ENCODE measurements at places on chromosomes 2 and 18.

- no peak for DNase-seq
Measured at GRCh38 chr2:211829725-211830124, 708.9 kb downstream of the ERBB4 start.

GRCh38 chr18:3293196-3293951, 31.4 kb downstream of the MYL12B start:
- DNase-seq = no peak

GRCh38 chr2:43318791-43319190, 92.4 kb upstream of the ZFP36L2 start:
- DNase-seq = no peak

- DNase-seq = no peak
Measured at GRCh38 chr2:233546774-233547173, 19.8 kb downstream of the USP40 start.

GRCh38 chr2:1299043-1299442, 114.2 kb upstream of the TPO start:
- no peak for DNase-seq

GRCh38 chr18:33716061-33716683, 138.2 kb downstream of the ASXL3 start:
- DNase-seq = no peak

DNA sequence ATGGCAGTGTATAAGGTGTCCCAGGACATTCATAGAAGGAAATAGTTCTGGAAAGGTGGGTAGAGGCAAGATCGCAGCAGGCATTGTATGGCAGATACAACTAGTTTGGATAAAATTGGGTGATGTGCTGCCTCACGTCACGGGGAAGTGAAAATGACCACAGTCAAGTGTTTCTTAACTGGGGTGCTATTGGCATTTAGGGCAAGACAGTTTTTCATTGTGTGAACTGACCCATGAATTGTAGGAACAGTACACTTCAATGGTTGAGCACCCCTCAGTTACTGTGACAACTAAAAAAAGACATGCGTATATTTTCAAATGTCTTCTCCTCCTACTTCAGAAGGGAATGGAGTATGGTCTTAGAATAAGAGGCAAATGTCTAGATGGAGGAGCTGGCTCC, 22.3 kb upstream of the CYRIA start:
- no peak for DNase-seq

DNA sequence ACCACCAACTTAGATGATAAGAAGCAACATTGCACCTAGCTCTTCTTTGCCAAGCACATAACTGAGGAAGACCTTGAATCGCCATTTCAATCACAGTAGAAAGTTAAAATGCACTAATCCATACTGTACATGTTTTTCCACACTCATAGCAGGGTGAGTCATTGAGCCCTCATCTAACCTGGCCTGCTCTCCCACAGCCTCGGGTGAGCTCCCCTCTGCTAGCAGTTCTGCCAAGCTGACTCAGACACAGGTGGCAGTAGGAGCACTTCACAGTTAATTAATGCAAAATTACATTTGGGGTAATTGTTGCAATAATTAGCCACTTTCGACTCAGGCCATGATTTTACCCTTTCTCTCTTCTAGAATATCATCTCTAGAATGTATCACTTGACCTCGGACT, 1632.8 kb upstream of the CELF4 start:
- no peak for DNase-seq

DNA sequence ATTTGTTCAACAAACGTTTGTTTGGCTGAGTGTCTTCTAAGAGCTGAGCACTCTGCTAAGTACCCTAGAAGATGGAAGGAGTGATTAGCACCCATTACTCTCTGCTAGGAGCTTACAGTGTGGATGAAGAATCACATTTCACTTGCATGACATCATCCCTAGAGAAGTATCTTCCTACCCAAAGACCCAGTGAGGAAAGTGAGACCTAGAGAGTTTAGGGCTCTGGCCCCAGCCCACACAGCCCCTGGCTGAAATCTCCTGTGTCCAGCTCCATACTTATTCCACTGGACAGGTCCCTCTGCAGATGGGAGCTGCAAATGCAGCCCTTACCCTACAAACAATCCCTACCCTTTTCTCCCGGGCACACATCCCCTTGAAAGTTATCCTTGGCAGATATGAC, 26.8 kb upstream of the EPAS1 start:
- DNase-seq = no peak

DNA sequence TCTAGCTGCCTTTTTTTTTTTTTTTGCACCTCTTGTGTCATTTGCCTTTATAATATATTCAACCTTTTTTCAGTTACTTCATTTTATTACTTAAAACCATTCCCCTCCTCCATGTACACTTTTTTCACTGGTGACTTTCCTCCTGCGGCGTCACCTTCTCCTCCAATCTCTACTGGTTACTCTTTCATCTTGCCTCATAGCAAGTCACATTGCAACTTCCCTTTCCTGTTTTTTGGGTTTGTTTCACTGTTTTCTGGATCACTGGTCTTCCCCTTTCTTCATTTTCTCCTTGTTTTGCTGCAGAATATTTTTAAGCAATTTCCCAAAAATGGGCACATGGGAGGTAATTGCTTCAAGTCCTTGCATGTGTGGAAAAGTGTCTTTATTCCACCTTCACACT, 37.7 kb upstream of the GPR155 start:
- DNase-seq = no peak

DNA sequence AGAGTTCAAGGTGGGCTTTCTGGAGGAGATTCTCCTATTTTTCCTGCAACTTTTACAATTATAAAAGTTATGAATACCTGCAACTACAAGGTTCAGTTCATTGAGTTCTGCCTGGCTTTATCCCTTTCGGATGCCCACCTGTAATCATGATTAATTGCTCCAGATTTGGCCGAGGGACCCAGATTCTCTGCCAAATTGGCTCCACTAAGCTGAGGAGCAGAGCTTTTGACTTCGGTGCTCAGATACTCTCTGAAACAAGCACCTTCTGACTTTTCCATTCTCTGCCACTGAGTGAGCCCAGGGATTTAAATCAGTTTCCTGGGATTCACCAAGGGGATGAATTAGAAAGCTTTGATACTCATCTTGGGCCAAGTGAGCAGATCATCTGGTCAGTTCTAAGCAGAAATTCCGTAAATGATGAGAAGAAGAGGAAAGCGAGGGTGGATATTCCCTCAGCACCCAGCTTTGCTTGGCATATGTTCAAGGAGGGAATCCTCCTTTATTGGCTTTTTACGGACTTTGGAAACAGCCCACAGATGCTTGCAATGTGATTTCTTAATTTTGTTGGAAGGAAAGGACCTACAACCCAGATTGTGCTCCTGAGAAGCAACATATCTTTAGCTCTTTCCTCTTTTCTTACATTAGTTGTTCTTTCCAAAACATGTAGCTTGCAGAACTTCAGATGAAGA, 179.2 kb downstream of the SETBP1 start:
- no peak for DNase-seq

DNA sequence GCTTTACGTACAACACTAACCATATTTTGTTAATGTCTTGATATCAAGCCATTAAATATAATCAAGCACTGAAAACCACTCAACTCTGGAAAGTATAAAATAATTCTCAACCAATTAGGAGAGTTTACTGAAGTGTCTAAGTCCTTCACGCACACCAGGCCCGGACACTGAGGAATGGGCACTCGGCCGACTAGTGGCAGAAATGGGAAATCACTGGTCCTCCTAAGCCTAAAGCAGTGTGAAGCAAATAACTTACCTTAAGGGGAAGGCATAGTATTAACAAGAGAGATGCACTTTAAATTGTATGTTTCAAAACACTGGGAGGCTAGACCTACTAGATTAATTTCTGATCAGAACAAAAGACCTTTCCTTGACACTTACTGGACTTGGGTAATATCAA, 45.7 kb downstream of the FAM210A start:
- peak; percentile 72 for DNase-seq

DNA sequence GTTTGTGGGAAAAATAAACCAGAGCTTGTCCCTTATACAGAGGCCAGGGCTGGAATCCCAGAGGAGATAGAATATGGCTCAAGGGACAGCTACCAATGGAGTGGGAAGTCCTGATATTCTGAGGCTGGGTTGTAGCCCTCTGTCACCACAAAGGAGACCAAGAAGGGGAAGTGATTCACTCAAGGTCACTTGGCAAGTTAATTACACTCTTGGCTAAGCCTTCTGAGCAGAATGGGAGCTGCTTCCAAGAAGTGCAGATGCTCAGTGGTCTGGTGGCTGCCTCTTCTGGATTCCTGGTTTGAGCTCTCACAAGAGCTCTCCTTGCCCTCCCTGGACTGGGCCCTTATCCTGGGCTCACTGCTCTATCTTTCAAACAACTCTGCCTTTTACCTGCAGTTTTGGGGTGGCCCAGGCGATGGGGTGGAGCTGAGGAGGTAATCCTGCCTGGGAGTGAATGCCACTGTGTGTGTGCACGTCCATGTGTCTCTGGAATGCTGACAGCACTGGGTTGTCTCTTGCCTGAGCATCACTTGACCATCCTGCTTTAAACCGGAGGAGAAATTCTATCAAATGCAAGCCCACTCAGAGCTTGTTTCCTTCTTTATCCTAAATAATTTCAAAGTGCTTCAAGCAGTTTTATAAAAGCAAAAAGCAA, 168.2 kb downstream of the KCNS3 start:
- DNase-seq = no peak

DNA sequence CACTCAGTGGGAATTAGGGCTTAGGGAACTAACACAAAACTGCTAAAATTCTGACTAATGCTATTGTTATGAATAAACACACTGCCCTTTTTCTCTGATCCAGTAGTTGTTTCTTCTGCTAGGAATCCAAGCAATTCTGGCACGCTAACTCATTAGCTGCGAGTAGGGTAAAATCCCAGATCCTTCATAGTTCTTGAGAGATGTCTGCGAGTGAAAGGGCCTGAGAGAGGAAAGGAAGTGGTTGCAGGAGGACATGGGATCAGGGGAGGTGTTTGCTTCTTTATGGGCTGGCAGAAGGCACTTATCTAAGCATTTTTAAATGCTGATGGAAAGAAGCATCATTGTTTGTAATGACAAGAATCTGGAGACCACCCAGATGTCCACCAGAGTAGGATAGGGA, 9.4 kb downstream of the MAP3K19 start:
- DNase-seq = no peak

GRCh38 chr2:19362094-19362754, 3.8 kb upstream of the OSR1 start:
- no peak for DNase-seq

GRCh38 chr2:50766058-50766457, 265.9 kb downstream of the NRXN1 start:
- no peak for DNase-seq

DNA sequence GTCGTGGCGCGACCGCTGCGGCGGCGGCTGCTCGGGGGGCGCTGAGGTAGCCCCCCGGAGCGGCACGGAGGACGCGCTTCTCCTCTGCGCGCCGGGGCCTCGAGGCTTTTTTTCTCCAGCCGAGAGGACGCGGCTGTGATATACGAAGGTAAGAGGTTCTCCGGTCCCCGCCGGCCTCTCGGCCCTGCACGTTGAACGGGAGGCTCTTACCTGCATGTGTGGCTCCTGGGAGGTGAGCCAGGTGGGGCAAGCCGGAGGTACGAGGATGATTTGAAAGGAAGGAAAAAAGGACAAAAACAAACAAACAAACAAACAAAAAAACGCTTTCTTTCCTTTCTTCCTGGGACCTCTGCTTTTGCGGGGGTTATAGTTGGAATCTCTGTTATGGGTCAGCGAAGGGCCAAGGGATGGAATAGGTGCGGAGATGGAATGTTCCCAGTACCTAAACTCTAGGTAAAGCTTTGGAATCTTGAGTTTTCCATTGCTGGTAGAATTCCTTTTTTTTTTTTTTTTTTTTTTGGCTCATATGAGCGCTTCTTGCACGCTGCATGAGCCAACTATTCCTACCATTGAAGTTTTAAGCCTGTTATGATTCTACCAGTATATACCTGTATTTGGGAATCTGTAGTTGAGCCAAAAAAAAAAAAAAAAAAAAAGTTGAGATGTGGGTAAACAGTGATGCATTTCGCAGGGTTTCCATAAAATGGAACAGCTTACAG, 674 bp downstream of the PTPN4 start:
- no peak for DNase-seq

- no peak for DNase-seq
Measured at GRCh38 chr18:11162462-11162861, 13.1 kb upstream of the PIEZO2 start.

- no peak for DNase-seq
Measured at GRCh38 chr2:53739032-53739431, 28.6 kb upstream of the CHAC2 start.

- no peak for DNase-seq
Measured at GRCh38 chr2:206993964-206994363, 54.6 kb downstream of the CPO start.

GRCh38 chr2:137938204-137938603, 26.1 kb upstream of the HNMT start:
- DNase-seq = no peak

DNA sequence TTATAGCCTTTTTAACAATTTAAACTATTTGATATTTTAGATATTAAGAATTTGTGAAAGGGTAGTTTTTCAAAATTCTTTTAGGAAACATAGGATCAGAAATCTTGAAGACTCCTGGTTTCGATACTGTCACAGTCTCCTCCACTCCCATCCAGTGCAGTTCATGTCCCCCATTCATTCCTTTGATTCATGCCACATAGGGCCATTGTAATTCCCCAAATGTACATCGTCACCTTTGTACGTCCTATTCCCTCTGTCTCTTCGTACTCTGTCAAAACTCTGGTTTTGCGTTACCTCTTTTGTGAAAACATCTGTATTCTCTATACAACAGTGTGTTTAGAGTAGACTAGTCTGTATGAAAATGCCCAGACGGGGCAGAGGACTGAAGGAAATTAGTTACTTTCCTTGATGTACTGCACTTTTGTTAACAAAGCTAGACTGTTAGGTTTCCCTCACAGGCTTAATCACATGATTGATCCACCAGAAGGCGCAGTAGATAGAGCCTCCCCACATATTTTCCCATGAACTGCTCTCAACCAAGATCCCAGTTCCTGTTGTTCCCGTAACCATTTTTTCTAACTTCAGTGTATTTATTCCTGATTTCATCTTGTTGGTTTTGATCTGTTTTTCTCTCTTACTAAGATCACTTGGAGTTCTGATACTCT, 2.5 kb downstream of the MRPL35 start:
- no peak for DNase-seq

DNA sequence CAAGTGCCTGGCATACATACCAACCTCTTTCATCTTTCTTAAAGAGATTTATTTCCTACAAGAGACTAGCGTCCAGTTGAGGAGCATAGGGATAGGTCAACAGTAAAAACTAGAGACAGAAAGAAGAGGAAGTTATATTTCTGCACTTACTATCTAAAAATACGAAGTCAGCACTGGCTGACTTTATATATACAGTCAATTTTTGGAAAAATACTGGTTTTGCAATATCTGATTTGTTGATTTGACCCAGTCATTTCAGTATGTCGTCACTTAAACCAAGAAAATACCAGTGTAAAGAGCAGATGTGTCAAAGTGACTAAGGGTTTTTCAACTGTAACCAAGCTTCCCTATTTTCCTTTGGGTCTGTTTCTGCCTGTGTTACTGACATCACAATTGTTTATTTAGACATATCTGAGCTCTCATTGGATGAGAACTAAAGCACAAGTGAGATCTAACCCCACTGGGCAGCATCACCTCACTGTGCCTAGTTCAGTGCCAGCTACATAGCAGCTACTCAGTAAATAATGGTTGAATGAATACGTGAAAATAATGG, 23.0 kb downstream of the CYTIP start:
- no peak for DNase-seq

GRCh38 chr2:9269695-9270360, 63.2 kb downstream of the ASAP2 start:
- no peak for DNase-seq

Data from D341Med (cell line).